ENCODE measurements at places on chromosomes 2 and 18. TPM values are rescaled to one million over a fixed set of nuclear protein-coding genes. Genes with fewer than 3 reads are reported as not detected.

The DLGAP1 gene
- polyA plus RNA-seq = not detected

The TMEM37 gene
- 0.16 TPM for polyA plus RNA-seq

The FLACC1 gene
- 0.04 TPM for polyA plus RNA-seq

The ANKRD29 gene
- 5.4 TPM for polyA plus RNA-seq

The SMAD2 gene
- polyA plus RNA-seq = 33.6 TPM

The KIF3C gene
- 11.3 TPM for polyA plus RNA-seq

The CROCC2 gene
- not detected for polyA plus RNA-seq
